ENCODE measurements at places on chromosomes 6 and 20.
A peak's percentile ranks its signal among the peaks of the same experiment; 100 is the strongest.

GRCh38 chr20:17860301-17861197 is 108.0 kb downstream of the SNX5 start:
- H3K36me3 ChIP-seq: no peaks in the 10 kb centered on the region
- no peak overlapping the region for H3K27ac ChIP-seq

GRCh38 chr6:138235205-138235604 is 16.9 kb upstream of the PBOV1 start:
- peaks cover 7% of the 10 kb centered on the region for H3K27me3 ChIP-seq
- no peak overlapping the region for H3K27ac ChIP-seq
- H3K4me3 ChIP-seq: no peak overlapping the region
- no peak for DNase-seq
- no peaks in the 10 kb centered on the region for H3K4me1 ChIP-seq

DNA sequence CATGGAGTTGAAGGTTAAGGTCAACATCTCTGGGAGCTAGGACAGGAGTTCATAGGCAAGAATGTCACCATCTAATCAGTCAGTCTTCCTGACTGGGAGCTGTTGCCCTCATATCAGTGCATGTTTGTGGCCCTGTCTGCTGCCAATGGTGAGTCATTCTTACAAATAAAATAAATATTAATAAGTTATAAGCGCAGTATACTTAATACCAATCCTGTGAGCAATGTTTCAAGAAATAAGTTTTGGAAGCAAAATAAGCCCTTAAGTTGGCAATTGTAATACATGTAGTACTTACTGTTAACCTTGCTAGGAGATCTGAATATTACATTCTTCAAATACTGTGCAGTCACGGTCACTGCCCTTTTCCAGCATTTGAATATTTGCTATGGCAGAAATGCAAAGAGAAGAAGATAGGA is 20.2 kb upstream of the MDGA1 start:
- no peak overlapping the region for H3K27ac ChIP-seq
- peaks cover 12% of the 10 kb centered on the region for H3K4me1 ChIP-seq
- peaks cover 6% of the 10 kb centered on the region for H3K27me3 ChIP-seq
- DNase-seq: no peak
- H3K36me3 ChIP-seq: no peaks in the 10 kb centered on the region
- H3K4me3 ChIP-seq: no peak overlapping the region

GRCh38 chr20:33713865-33714367 is 6.2 kb downstream of the PXMP4 start:
- peaks cover 33% of the 10 kb centered on the region for H3K4me1 ChIP-seq
- peaks cover 38% of the 10 kb centered on the region for H3K36me3 ChIP-seq
- no peaks in the 10 kb centered on the region for H3K27me3 ChIP-seq
- no peak overlapping the region for H3K27ac ChIP-seq

- no peaks in the 10 kb centered on the region for H3K27me3 ChIP-seq
- no peak for DNase-seq
- H3K4me3 ChIP-seq: no peak overlapping the region
- H3K27ac ChIP-seq: no peak overlapping the region
- H3K4me1 ChIP-seq: no peaks in the 10 kb centered on the region
Observed at GRCh38 chr6:133214267-133214666, 26.9 kb upstream of the EYA4 start.

DNA sequence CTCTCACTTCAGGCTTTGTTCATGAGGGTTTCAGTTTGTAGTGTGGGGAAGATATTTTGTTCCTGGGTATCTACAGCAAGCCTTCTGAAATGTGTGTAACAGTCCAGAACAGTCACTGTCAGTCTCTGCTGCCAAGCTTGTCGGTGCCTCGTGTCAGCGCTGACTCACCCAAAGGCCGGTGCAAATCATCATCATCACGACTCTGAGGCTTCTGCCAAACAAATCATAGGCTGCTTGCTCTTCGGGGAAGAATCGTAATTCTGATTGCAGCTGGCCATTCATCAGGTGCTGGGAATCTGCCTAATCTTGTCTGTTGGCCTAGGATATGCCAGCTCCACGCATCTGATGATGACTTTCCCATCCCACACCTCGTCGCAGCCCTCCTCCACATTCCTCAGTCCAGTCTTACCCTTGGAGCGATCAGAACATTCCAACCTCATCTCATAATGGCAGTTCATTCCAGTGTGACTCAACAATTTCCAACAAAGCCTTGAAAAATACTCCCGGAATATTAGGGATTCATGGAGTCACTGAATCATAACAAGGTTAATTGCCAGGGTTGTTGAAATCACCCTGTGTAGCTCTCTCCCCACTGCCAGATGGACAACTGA is 40.9 kb downstream of the ALDH8A1 start:
- H3K36me3 ChIP-seq: no peaks in the 10 kb centered on the region
- no peak overlapping the region for H3K4me3 ChIP-seq
- H3K27me3 ChIP-seq: peaks cover 23% of the 10 kb centered on the region
- H3K4me1 ChIP-seq: no peaks in the 10 kb centered on the region
- peak; percentile 21 for DNase-seq

DNA sequence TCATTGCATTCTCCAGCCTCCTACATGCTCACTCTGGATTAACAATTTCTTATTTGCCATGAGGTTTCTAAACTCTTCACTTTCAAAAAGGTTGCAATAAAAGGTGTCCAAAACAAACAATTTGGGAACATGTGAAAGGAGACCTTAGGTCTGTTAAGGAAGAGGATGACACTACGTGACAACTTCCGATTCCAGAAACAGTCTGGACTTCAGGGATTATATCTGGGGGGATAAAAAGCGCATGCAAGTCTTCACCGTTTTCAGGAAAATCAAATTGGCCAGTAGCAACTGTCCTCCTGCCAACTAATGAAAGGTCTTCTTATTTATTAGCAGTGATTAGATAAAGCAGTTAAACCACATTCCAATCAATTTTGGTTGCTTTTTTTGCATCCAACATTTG is 1.8 kb downstream of the ZDHHC14 start:
- H3K4me3 ChIP-seq: peak overlapping the region; percentile 82
- peak overlapping the region; percentile 53 for H3K27ac ChIP-seq
- DNase-seq: no peak

DNA sequence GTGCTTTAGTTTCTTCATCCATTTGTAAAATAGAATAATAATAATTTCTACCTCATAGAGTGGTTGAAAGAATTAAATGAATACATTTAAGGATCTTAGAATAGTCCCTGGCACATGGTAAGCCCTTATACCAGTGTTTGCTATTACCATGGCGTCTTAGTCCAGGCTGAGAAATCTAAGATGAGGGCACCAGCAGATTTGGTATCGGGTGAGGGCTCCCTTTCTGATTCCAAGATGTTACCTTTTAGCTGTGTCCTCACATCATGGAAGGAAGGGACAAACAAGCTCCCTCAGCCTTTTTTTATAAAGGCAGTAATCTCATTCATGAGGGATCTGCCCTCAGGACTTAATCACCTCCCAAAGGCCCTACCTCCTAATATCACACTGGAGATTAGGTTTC is 123.9 kb upstream of the FOXO3 start:
- DNase-seq: no peak
- no peaks in the 10 kb centered on the region for H3K36me3 ChIP-seq
- peaks cover 3% of the 10 kb centered on the region for H3K4me1 ChIP-seq
- no peak overlapping the region for H3K4me3 ChIP-seq
- peaks cover 44% of the 10 kb centered on the region for H3K27me3 ChIP-seq

DNA sequence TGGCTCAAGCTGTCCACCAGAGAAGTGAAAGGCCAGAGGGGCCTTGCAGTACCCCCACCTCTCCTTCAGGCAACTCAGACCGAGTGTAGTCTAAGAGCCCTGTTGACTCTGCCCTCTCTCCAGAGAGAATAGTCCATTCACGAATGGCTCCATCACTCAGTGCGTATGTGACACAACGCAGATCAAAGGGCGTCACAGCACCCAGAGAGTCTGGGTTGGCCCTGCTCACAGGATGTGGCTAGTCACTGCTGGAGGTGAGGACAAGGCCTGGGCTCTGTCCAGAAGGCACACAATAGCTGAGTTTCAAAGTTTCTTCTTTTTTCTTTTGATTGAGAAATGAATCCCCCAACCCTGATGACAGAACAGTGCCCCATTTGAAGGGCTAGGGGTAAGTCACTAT is 74.1 kb downstream of the TRMT11 start:
- peaks cover 4% of the 10 kb centered on the region for H3K36me3 ChIP-seq
- peaks cover 1% of the 10 kb centered on the region for H3K4me1 ChIP-seq
- H3K4me3 ChIP-seq: no peak overlapping the region

- no peak overlapping the region for H3K4me3 ChIP-seq
- no peak overlapping the region for H3K27ac ChIP-seq
- no peaks in the 10 kb centered on the region for H3K4me1 ChIP-seq
Observed at GRCh38 chr6:169642455-169642854, 59.4 kb downstream of the WDR27 start.

DNA sequence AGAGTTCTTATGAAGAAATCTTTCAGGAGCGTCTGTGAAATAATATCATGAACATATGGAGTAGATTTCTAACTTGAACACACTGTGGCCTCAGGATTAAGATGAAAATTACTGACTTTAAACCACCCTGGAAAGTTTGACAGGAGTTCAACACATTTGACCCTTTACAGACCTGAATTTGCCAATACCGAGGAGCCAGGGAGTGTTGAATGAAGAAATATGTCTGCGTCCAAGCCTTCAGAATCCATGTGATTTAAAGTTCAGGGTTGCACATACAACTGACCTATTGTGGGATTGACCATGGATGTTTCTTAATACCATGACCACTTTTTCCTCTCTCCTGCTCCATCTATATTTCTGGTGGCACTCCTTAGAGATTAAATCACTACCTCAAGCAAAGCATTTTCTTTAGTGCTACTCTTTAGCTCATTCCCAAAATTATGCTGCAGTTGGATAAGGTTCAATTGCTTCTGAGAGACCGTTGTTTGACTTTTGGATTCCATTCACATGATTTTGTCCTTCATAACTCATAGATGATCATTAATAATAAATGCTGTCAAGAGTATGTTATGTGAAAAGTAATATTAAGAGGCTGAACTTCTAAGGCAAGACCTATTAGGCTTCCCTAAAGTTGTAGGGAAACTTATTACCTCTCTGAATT is 57.4 kb downstream of the PRL start:
- no peaks in the 10 kb centered on the region for H3K36me3 ChIP-seq
- H3K4me1 ChIP-seq: no peaks in the 10 kb centered on the region
- H3K27me3 ChIP-seq: no peaks in the 10 kb centered on the region
- H3K27ac ChIP-seq: no peak overlapping the region
- no peak overlapping the region for H3K4me3 ChIP-seq
- no peak for DNase-seq

GRCh38 chr6:123430970-123431369 is 205.8 kb downstream of the TRDN start:
- DNase-seq: no peak
- no peak overlapping the region for H3K27ac ChIP-seq
- H3K4me1 ChIP-seq: no peaks in the 10 kb centered on the region
- no peak overlapping the region for H3K4me3 ChIP-seq
- H3K36me3 ChIP-seq: no peaks in the 10 kb centered on the region

DNA sequence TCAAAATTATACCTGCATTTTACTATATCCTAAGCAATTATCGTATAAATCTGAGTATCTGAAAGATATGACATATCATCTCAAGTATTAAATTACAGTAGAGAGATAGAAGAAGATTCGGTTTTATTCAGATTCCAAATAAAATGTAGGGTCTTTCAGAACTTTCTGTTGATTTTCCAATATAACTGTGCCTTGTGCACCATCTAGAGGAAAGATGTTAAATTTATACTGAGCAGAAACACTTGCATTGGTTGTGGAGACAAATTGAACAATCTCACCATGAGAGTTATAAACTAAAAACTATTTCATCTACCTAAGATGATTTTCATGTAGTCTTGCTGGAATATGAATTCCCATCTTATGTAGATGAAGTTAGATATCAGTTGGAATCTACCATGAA is 26.8 kb upstream of the HSF2 start:
- peaks cover 4% of the 10 kb centered on the region for H3K4me1 ChIP-seq
- DNase-seq: no peak
- no peaks in the 10 kb centered on the region for H3K36me3 ChIP-seq
- H3K27ac ChIP-seq: no peak overlapping the region
- H3K27me3 ChIP-seq: peaks cover 18% of the 10 kb centered on the region
- no peak overlapping the region for H3K4me3 ChIP-seq

- H3K27ac ChIP-seq: no peak overlapping the region
- no peak overlapping the region for H3K4me3 ChIP-seq
- H3K4me1 ChIP-seq: no peaks in the 10 kb centered on the region
- no peaks in the 10 kb centered on the region for H3K27me3 ChIP-seq
Observed at GRCh38 chr6:101000341-101000740, 119.2 kb upstream of the ASCC3 start.

All from T-helper 2 cell treated with Interferon-gamma antibody and Interleukin-4, amounts not matched to agents 5 μg/mL and 100 μg/mL, for 36 hours (primary cell).